ENCODE measurements at places on chromosomes 5 and 9.

- DNase-seq: no peak
Observed at GRCh38 chr9:106798016-106798799, 64.8 kb upstream of the ZNF462 start.

DNA sequence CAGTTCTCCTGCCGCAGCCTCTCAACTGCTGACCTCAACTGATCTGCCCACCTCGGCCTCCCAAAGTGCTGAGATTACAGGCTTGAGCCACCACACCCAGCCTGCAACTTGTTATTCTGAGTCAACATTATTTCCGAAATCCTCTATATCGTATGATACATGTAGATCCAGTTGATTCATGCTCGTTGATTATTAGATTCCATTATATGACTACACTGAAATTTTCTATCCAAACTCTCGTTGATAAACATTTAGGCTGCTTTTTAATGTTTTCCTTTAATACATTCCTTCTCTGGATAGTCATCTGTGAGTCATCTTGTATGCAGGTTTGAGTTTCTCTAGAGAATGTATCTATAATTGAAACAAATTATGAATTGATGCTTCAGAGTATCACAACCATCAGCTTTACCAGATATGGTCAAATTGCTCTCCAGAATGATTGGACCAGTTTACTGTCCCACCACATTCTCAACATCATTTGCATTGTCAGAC lies 4.1 kb downstream of the CDK7 start:
- DNase-seq: no peak

GRCh38 chr5:171639966-171640365 lies 145.7 kb upstream of the SMIM23 start:
- no peak for DNase-seq

- DNase-seq: no peak
Observed at GRCh38 chr9:116998305-116998704, 311.2 kb downstream of the TRIM32 start.

GRCh38 chr9:88966894-88967676 lies 24.2 kb upstream of the S1PR3 start:
- no peak for DNase-seq

GRCh38 chr5:149157330-149157729 lies 16.0 kb downstream of the ABLIM3 start:
- DNase-seq: no peak

GRCh38 chr5:149445343-149445738 lies 66.2 kb upstream of the IL17B start:
- DNase-seq: no peak

DNA sequence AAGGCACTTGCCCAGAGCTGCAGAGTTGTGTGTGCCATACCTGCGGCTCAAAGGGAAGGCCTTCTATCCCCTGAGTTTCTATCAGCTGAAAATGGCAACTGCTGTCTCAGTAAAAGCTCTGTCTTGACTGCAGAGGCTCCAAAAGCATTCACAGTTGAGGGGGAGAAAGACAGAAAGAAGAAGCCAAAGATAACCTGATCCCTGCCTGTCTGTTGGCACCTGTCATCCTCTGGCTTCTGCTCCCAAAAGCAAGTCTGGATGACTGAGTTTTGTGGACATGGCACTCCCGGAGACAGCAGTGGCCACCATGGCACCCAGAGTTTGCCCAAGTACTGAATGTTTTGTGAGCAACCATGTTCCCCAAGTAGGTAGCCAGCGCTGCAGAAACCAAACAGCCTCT lies 176.6 kb downstream of the NR3C1 start:
- DNase-seq: no peak

DNA sequence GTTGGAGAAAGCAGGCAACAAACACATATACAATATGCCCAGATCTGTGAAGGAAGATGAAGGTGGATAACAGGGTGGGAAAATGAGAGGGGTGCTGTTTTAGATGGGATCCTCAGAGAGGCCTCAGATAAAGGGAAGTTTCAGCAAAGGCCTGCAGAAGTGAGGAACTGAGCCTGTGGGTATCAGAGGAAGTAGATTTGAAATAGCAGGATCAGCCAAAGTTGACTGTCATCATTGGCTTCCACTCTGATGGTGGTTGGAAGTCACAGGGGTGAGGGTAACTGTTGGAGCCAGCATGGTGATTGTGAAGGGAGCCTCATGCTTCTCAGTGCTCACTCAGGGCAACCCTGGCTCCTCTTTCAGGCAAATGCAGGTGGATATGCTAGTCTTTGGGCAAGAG lies 607.2 kb upstream of the CLINT1 start:
- DNase-seq: no peak

DNA sequence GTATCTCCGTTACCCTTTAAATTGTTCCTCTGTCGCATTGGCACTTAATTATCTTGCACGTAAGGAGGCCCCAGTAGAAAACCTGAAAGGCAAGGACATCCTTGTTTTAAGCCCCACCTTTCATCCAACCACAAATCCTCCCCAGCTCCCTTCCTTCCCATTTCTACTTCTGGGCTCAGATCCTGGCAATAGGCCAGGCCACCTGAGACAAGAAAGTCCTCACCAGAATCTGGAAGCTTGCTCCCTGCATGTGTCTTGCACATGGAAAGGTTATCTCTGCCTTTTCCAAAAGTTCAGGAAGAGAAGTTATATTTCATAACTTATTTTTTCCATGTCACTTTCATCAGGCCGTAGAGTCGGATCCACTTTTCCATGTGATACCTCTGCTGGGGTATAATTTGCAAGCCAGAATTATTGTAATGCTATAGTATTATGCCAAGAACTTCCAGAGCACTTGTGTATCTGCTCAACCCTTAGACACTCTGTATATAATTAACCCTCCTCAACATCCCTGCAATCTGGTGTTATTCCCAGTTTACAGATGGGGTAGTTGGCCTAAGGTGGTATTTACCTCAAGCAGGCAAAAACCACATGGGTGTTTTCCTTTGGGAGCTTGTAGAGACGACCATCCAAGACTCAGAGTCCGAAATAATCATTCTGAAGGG lies 2.6 kb upstream of the SHB start:
- no peak for DNase-seq

Data from stimulated activated CD4-positive, alpha-beta T cell treated with anti-CD3 and anti-CD28 coated beads, Interleukin-15, amount 100 ng/mL, for 24 hours (primary cell).